ENCODE measurements at places on chromosomes 3 and 15.

GRCh38 chr3:128067489-128067888, 15.3 kb downstream of the SEC61A1 start:
- no peak for DNase-seq

DNA sequence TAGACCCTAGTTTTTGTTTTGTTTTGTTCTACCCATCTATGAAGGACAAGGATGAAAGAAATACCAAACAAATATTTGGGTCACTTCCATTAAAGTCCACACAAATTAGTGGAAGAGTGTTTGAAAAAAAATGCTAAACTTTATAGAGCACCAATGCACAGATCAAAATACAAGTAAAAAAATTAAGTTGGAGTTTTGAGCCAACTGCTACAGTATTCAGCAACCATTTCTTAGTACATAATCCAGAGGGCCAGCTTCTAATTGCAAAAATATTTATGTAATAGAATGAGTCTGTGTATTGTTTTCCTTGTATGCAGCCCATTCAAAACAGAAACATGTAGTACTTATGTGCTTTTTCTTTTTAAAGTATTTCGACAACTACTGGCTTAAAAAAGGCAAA, 121.1 kb downstream of the CBLB start:
- DNase-seq, result no peak

DNA sequence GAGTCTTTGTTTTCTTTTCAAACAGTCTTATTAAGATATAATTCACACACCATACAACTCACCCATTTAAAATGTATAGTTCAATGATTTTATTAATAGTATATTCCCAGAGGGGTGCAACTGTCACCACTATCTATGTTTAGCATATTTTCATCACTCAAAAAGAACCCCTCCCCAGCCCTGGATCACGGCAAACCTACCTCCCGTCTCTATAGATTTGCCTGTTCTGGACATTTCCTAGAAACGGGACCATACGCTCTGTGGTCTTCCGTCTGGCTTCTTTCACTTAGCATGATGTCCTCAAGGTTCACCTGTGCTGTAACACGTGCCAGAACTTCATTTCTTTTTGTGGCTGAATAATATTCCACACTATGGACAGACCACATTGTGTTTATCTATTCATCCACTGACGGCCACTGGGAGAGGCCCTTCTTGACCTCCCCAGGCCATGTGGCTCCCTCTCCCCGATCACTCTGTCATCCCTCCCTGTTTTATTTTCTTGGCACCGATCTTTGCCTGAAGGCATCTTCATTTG, 56.4 kb downstream of the IQSEC1 start:
- no peak for DNase-seq

DNA sequence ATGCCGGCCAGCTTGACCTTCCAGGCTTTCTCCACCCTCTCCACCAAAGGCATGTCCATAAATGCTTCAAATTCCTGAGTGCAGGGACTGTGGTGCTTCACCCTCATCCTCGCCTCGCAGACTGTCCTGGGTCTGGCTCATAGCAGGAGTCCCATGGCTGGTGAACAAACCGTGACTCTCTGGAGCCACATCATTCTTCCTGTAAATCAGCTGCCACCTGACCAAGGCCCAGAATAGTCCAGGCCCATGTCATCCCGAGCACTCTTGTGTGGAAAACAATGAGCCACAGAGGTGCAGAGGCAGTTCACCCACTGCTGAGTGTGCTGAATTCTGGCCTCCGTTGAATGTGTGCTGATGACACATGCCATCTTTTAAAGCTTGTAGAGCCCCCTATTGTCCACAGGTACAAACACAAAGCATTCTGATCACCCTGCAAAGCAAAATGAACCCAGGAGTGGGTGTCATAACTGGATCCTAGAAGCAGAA, 68.6 kb downstream of the ABHD5 start:
- DNase-seq, result no peak

DNA sequence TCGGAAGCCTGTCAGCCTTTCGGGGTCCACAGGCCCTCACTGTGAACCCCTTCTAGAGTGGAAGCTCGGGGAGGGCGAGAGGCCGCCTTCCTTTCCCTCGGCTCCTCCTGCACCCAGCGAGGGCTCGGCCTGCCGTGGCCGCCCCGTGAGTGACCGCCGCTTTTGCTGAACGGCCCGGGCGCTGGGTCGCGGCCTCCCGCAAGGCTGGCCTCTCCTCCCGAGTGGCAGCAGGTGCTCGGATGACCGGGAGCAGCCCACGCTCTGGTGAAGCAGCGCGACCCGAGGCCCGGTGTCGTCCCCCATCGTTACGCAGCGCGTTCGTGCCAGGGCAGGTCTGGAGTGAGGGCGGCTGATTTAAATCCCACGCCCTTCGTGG, 53.8 kb downstream of the LRRK1 start:
- DNase-seq, result no peak

DNA sequence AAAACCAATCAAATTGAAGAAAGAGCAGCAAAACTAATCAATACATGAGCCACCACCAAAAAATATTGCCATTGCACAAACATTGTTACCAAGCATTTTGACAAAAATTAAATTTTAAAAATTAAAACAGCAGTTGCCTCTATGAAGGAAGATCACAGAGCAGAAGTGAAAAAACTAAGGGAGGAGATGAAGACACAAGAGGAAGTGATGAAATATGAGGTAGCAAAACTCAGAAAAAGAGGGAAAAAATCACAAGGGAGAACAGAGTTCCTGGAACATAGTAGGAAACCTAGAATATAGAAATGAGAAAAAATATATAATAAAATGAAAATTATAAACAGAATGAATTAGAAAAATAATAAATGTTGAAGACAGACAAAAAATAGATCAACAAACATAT, 7.3 kb upstream of the SERPINI2 start:
- no peak for DNase-seq

DNA sequence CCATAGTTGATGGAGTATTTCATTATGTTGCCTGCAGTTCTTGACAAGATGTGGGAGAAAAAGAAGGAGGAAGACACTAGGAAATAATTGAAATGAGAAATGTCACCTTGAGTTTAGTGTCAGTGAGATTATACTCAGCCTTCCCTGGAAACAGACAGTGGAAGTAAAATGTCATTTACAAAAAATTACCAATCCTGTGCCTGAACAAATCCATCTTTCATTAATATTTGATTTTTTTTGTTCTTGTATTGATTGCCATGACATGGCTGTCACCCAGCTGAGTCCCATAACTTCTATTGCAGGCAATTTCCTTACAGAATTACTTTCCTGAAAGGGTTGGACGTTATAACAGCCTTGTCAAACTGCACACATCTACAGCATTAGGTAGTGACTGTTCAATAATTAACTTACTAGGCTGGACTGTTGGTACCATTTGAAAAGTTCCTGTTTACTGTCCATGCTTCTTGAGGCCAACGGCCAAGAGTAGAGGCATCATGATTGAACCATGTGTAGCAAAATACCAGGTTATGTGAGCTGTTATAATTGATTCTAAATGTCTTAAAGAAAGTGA, 572.2 kb upstream of the LMCD1 start:
- no peak for DNase-seq

DNA sequence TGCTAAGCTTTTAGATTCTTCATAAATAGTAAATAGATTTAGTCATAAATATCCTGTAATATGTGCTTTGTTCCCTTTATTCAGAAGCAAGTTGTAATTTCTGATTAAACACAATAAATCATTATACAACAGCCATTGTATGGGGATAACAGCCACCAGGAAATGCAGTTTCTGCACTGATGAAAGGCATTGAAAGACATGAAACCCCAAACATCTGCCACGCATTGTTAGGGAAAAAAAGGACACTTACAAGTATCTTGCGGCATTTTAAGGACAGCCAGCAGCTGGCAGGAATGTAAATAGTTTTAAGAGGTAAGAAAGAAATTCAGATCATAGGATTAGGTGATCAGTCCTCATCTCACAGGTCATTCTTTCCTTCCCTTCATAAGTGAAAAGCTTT, 801.1 kb upstream of the LMCD1 start:
- DNase-seq, result no peak

DNA sequence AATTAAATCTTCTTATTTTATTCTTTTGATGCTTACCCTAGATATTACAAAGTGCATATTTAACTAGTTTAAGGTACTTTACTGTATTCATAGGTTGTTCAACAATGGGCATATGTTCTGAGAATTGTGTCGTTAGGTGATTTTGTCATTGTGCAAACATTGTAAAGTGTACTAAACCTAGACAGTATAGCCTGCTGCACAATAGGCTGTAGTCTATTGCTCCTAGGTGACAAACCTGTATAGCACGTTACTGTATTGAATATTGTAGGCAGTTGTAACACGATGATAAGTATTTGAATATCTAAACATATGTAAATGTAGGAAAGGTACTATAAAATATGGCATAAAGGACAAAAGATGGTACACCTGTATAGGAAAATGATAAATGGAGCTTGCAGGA, 100.7 kb downstream of the CACNA2D3 start:
- DNase-seq, result no peak

GRCh38 chr3:32374788-32375595, 16.7 kb upstream of the CMTM7 start:
- DNase-seq, result peak; percentile 45

GRCh38 chr3:194305356-194306108, 45.6 kb downstream of the CPN2 start:
- no peak for DNase-seq

- no peak for DNase-seq
Observed at GRCh38 chr3:171028025-171028778, 1.7 kb upstream of the SLC2A2 start.

- DNase-seq, result no peak
Observed at GRCh38 chr3:31567036-31567435, 34.3 kb downstream of the STT3B start.

DNA sequence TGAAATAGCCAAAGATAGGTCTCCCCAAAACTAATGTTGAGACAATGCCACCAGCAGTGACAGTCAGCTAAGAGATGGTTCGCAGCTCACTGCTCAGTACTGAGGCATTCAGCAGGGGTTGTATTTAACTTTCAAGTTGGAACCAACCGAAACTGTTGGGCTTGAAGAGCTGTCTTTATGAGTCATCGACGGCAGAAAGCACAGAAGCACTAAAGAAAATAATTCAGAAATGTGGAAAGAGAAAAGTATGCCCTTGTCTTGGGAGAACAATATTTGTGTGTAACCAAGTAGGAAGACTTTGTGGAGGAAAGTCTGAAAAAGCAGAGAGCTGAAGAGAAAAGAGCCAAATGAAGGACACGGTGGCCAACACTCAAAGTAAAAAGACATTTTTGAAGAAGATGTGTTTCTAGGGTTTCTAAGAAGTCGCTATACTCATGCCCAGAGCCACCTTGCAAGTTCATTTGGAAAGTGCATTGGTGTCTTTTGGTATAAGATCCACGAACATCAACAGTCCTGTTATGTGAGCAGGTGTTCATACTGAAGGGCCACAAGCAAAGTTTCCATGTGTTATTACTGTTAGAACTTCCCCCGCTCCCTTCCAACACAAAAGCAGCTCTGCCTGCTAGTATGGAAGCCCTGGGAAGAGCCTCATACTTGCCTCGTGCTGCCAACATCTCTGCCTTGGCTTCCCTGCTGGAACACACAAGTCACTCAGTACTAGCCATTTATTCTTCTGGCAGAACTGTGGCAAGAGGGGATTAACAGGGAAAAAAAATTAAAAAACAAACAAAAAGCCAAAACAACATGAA, 4.1 kb upstream of the RARB start:
- DNase-seq, result no peak

- no peak for DNase-seq
Observed at GRCh38 chr3:73530022-73530396, 94.7 kb downstream of the PDZRN3 start.

DNA sequence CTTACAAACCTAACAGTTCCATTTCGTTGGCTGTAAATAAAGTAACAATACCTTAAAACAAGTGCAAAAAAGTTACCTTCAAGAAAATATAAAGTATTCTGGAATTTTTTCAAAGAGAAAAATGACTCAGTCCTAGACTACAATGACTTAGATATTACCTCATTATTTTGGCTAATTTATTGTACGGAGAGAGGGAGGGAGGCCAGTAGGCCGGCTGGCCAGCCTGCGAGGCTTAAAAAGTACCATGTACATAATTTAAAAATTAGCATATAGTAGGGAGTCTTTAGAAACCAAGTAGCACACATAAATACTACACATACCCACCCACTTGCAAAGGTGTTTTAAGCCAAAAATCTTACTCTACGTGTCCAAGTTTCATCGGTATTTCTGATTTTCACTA, 41.9 kb upstream of the MAP4 start:
- no peak for DNase-seq

DNA sequence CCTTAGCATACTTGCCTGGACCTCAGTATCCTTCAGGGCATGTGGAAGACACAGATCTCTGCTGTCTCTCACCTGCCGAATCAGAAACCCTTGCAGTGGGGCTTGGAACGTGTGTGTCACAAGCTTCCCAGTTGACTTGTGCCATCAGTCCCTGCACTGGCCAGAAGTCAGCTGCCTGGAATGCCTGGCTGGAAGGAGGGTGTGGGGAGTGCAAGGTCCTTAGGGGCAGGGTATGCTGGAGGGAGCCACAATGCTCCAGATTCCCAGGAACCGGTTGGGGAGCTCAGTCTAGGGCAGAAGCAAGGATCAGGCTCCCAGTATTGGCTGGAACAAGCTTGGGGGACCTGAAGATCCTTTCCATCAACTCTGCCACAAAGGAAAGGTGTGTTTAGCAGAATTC, 27.1 kb downstream of the SPSB4 start:
- no peak for DNase-seq

DNA sequence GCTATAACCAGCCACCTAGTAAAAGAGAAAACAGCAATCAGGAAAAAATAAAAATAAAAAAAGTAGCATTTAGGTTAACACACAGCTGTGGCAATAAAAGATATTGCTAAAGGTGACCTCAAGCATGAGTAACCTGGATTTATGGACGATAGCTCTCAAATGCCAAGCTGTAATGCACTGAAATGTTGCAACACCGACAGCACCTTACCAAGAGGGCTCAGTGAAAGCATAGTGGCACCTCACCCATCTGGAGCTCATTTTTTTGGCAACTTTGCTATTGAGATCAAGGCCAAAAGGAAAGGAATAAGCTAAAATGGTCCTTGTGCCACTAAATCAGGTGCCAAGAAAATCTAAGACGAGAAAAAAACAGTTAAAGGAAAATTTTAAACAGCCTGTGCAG, 2.5 kb downstream of the HACD2 start:
- DNase-seq, result no peak

DNA sequence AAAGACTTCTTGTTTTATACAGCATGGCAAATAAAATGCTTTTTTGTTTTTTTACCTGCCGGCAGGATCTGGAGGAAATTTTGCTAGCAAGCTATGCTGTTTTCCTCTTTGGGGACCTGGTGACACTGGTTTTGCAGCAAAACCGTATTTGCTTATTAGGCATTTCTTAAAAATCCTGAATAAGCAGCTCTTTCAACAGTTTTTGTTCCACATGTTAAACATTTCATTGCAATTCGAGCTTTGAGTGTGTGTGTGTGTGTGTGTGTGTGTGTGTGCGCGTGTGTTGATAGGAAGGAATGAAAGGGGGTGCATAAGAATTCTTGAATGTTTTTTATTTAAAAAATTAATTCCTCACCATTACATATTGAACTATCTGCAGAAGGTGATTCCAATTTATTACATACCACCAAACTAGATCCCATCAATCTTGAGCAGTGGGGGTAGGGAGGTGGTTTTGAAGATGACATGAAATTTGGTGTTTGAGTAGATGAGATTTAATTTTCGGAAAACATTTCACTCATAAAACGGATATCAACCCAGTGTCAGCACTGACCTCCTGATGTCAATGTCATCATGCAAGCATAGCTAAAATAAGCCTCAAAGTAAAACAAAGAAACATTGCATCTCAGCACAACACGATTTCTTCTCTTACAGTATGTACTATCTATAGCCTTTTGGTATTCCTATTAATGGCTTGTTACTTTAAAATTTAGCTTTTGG, 17.3 kb downstream of the ZBTB38 start:
- no peak for DNase-seq

- DNase-seq, result no peak
Observed at GRCh38 chr3:46935168-46935858, 41.2 kb downstream of the CCDC12 start.

GRCh38 chr15:77856705-77857346, 220.7 kb downstream of the TBC1D2B start:
- DNase-seq, result no peak
